ENCODE measurements at places on chromosomes 4 and X.

GRCh38 chr4:76087007-76087769 is 12.7 kb downstream of the ART3 start:
- DNase-seq: no peak
- peak overlapping the region; percentile 18 for H3K4me3 ChIP-seq
- no peaks in the 10 kb centered on the region for H3K27me3 ChIP-seq
- no peaks in the 10 kb centered on the region for H3K36me3 ChIP-seq
- H3K27ac ChIP-seq: no peak overlapping the region

DNA sequence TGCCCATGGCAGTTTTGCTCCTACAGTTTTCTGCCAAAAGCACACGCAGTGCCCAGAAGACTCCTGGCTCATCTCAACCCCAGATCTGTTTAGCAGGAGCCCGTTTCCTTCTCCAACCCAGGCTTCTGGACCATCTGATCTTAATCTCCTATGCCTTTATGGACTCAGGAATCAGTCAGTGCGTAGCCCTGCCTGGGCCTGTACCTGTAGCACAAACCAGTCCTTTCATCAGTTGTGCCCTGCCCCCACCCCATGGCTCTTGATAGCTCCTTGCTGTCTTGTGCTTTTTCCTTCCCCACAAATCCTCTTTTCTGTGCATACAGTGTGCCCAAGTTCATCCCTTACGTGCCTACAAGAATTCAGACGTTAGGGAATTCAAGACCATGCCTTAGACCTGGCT is 1.5 kb downstream of the ZNF718 start:
- peak overlapping the region; percentile 100 for H3K27ac ChIP-seq
- H3K27me3 ChIP-seq: no peaks in the 10 kb centered on the region
- H3K4me1 ChIP-seq: peaks cover 7% of the 10 kb centered on the region
- peak overlapping the region; percentile 100 for H3K4me3 ChIP-seq

GRCh38 chrX:70208479-70208878 is 26.0 kb upstream of the AWAT1 start:
- H3K4me3 ChIP-seq: no peak overlapping the region
- no peak overlapping the region for H3K27ac ChIP-seq
- no peak for DNase-seq
- no peaks in the 10 kb centered on the region for H3K36me3 ChIP-seq
- H3K4me1 ChIP-seq: no peaks in the 10 kb centered on the region
- peaks cover 9% of the 10 kb centered on the region for H3K27me3 ChIP-seq

- H3K4me1 ChIP-seq: no peaks in the 10 kb centered on the region
- no peaks in the 10 kb centered on the region for H3K36me3 ChIP-seq
- no peak for DNase-seq
- H3K4me3 ChIP-seq: no peak overlapping the region
Observed at GRCh38 chr4:12146339-12146738, 717.6 kb upstream of the HS3ST1 start.

GRCh38 chrX:7318661-7319060 is 170.7 kb upstream of the PUDP start:
- no peaks in the 10 kb centered on the region for H3K4me1 ChIP-seq
- H3K27ac ChIP-seq: no peak overlapping the region
- H3K36me3 ChIP-seq: no peaks in the 10 kb centered on the region
- DNase-seq: no peak
- H3K4me3 ChIP-seq: no peak overlapping the region
- H3K27me3 ChIP-seq: no peaks in the 10 kb centered on the region

GRCh38 chrX:11532291-11533078 is 133.2 kb downstream of the ARHGAP6 start:
- H3K27me3 ChIP-seq: no peaks in the 10 kb centered on the region
- H3K4me1 ChIP-seq: no peaks in the 10 kb centered on the region
- DNase-seq: no peak
- no peaks in the 10 kb centered on the region for H3K36me3 ChIP-seq
- no peak overlapping the region for H3K27ac ChIP-seq

GRCh38 chrX:15418041-15418706 is 34.0 kb upstream of the VEGFD start:
- H3K4me3 ChIP-seq: no peak overlapping the region
- peaks cover 13% of the 10 kb centered on the region for H3K36me3 ChIP-seq
- H3K27me3 ChIP-seq: no peaks in the 10 kb centered on the region
- no peak for DNase-seq
- peaks cover 4% of the 10 kb centered on the region for H3K4me1 ChIP-seq

GRCh38 chr4:182143822-182144625 is 99.2 kb upstream of the TENM3 start:
- H3K27ac ChIP-seq: peak overlapping the region; percentile 94
- peak overlapping the region; percentile 97 for H3K4me3 ChIP-seq
- DNase-seq: peak; percentile 83
- no peaks in the 10 kb centered on the region for H3K36me3 ChIP-seq
- peaks cover 58% of the 10 kb centered on the region for H3K27me3 ChIP-seq
- peaks cover 34% of the 10 kb centered on the region for H3K4me1 ChIP-seq

GRCh38 chr4:100287534-100287933 is 97.3 kb upstream of the DDIT4L start:
- H3K36me3 ChIP-seq: no peaks in the 10 kb centered on the region
- no peak overlapping the region for H3K4me3 ChIP-seq
- no peak for DNase-seq
- H3K4me1 ChIP-seq: peaks cover 16% of the 10 kb centered on the region

- H3K27me3 ChIP-seq: no peaks in the 10 kb centered on the region
- H3K36me3 ChIP-seq: no peaks in the 10 kb centered on the region
- H3K4me1 ChIP-seq: peaks cover 5% of the 10 kb centered on the region
- DNase-seq: no peak
- no peak overlapping the region for H3K4me3 ChIP-seq
Observed at GRCh38 chr4:11611868-11612267, 183.2 kb upstream of the HS3ST1 start.

- H3K27ac ChIP-seq: no peak overlapping the region
- H3K36me3 ChIP-seq: no peaks in the 10 kb centered on the region
- no peaks in the 10 kb centered on the region for H3K4me1 ChIP-seq
- H3K4me3 ChIP-seq: no peak overlapping the region
- peaks cover 6% of the 10 kb centered on the region for H3K27me3 ChIP-seq
Observed at GRCh38 chrX:32867781-32868523, 343.4 kb downstream of the DMD start.

All from type B pancreatic cell (in vitro differentiated cells).